ENCODE measurements at places on chromosomes 2 and 18. TPM values are rescaled to one million over a fixed set of nuclear protein-coding genes. Genes with fewer than 3 reads are reported as not detected.
A peak's percentile ranks its signal among the peaks of the same experiment; 100 is the strongest.

- DNase-seq: no peak
Measured at GRCh38 chr18:23225503-23225902, 90.2 kb downstream of the CABLES1 start.

DNA sequence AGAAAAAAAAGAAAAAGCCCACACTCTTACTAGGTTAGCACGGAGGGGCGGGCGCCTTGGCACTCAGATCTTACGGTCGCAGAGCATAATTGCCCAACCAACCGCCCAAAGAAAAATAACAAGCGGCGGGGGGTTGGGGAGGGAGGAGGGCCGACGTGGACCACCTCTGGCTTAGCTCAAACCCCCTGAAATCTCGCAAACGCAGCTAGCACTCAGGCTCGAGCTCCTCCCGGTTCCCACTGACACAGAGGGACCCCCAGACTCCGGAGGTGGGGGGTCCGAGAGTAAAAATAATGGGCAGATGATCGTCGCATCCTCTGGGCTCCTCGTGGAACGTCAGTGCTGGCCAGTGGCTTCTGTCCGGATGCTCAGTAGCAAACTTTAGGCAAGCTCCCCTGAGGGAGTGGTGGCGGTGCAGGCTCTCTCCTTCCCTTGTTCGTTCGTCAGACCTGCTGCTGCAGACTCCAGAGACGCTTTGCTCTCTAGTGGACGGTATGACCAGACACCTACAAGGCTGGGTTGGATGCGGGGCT lies 12.0 kb downstream of the CATIP start:
- DNase-seq: peak; percentile 68

DNA sequence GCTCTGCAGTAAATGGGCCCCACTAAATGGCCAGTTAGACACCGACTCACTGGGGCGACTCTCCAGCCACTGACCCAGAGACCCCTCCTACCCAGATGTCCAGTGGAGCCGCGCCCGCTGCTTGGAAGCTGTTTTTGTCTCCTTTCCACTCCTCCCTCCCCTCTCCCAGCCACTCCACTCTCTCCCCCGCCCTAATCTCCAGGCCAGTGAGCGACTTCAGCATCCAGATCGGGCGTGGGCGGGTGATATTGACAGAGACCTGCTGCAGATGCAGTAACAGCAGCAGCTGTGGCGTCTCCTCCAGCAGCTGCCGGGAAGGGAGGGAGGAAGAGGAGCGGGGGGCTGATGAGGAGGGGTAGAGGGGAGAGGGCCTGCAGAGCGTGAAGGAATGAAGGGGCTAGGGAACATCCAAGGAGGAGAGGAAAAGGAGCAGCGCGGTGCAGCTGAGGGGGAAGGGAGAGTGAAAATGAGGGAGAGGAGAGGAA lies at the start of gene SCN7A:
Gene SCN7A, minus strand, starts transcription at position 110 of the 485 bp plus-strand sequence. CDS start 16,553 bp downstream, outside the sequence.
- DNase-seq: peak; percentile 62

The DYSF gene
- total RNA-seq: 4.8 TPM

The EIF4E2 gene
- 108 TPM for total RNA-seq

The POTEJ gene
- not detected for total RNA-seq

The KYNU gene
- total RNA-seq: not detected

DNA sequence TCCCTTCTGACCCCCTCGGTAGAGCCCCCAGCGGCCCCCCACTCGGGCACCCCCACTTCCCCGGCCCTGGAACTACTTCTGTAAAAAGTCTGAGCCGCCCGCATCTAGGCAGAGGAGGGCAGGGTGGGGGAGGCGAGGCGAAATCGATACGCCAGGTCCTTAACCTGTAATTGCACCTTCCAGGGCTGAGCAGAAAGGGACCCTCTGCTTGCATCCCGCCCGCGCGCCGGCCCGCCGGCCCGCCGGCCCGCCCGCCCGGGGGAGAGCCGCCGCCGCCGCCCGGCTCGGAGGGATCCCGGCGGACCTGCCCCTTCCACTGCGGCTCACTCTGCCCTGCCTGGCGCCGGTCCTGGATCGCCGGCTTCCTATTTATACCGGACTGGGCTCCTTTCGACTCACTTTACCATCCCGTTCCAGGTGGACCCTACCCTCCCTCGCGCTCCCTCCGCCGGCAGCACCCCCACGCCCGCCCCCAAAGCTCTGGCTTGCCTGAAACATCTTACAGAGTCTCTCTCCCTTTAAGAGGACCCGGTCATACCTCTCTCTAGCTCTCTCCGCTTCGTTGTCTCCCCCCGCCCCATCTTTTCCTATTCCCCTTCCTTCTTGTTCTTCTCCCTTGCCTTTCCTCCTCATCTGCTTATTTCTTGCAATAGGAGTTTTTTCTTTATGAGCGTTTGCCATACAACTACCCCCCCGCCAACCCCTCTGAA lies 797 bp downstream of the KLHL14 start:
- DNase-seq: peak; percentile 50

The ACMSD gene
- total RNA-seq: not detected

The LYG2 gene
- total RNA-seq: not detected

DNA sequence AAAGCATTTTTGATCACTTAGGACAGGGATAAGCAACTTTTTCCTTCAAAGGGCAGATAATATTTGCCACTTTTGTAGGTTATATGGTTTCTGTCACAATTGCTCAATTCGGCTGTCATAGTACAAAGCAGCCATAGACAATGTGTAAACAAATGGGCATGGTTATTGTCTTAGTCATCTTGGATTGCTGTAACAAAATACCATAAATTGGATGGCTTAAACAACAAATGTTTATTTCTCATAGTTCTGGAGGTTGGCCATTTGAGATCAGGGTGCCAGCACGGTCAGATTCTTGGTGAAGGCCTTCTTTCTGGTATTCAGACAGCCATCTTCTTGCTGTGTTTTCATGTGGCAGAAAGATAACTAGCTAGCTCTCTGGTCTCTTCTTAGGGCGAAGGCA lies 91.2 kb downstream of the TAF4B start:
- no peak for DNase-seq

GRCh38 chr2:211259831-211260476 lies 703.6 kb downstream of the CPS1 start:
- DNase-seq: no peak

The GAREM2 gene
- 14.2 TPM for total RNA-seq

- DNase-seq: no peak
Measured at GRCh38 chr2:45681675-45682074, 30.2 kb downstream of the PRKCE start.

- DNase-seq: no peak
Measured at GRCh38 chr2:129006135-129006886, 687.6 kb upstream of the HS6ST1 start.

DNA sequence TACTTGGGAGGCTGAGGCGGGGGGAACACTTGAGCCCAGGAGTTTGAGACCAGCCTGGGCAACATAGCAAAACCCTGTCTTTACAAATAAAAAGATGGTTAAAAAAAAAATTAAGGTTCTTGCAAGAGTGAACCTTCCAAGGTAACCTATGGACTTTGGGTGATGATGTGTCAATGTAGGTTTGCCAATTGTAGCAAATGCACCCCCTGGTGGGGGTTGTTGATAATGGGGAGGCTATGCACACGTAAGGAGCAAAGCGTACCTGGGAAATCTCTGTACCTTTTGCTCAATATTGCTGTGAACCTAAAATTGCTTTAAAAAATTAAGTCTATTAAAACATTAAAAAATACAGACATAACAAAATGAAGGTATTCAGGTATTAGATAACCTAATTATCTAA lies 70.4 kb downstream of the CWC22 start:
- DNase-seq: peak; percentile 56

DNA sequence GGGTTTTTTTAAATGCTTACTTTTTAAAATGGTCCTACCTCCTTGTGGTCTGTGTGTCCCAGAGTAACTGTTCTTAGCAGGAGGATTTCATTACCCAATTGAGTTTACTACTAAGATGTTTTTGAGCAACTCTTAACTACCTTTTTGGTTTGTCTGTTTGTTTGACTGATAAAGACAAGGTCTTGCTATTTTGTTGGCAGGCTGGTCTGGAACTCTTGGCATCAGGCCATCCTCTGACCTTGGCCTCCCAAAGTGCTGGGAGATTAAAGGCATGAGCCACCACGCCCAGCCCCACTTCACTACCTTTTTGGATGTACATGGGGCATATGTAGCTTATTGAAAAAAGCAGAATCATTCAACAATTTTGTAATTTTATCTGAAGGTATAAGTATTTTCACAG lies 14.9 kb downstream of the MRPS9 start:
- no peak for DNase-seq

- no peak for DNase-seq
Measured at GRCh38 chr2:21041943-21042707, 1.7 kb downstream of the APOB start.

The CEBPZOS gene
- total RNA-seq: 1.5 TPM

The SERPINB3 gene
- 1.7 TPM for total RNA-seq

DNA sequence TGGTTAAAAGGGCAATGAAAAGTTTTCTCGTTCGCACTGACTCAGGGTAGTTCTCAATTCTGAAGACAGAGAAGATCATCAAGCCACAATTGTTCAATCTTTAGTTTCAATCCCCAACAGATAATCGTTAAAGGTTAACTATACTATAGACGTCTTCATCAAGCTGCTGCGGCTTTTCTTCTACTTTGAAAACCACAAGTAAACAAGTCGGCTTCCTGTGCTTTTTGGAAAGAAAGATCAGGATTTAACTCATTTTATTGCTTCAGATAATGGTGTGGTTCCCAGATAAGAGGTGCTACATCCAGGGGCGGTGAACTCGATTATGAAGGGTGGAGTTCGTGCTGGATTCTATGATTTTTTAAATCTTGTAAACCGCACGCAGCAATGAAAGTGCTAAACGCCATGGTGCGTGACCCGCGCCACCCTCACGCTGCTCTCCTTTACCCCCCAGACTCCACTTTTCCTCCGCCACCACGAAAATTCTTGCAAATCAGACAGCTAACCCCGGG lies 545 bp upstream of the CDCA7 start:
- DNase-seq: no peak

- no peak for DNase-seq
Measured at GRCh38 chr2:42328148-42328833, 32.7 kb downstream of the COX7A2L start.

- no peak for DNase-seq
Measured at GRCh38 chr2:204625135-204625534, 79.9 kb downstream of the PARD3B start.

DNA sequence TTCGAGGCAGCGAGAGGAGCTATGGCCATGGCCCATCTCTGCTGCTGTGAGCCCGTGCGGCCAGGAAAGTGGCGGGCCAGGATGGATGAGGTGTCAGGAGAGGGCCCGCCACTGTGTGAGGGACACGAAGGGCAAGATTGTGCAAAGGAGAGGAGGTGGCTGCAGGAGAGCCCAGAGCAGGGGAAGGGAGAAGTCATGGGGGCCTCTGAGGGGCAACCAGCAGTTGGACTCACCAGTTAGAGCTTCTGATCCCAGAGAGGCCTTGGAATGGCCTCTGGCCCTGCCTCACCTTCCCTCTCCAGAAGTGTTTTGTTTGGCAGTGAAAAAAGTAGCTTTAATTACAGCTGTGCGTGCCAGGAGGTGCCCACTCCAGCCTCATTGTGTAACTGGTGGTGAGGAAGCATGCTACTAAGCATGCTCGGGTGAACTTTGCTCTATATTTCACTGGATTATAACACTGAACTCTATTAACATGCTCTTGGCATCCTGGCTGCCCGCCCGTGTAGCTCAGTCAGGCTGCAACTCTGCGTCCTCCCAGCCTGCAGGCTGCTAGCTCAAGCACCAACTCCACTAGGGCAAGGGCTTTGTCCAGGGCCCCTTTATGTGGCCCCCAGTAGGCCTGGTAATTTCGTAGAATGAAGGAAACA lies 34.2 kb downstream of the IMPA2 start:
- DNase-seq: no peak

DNA sequence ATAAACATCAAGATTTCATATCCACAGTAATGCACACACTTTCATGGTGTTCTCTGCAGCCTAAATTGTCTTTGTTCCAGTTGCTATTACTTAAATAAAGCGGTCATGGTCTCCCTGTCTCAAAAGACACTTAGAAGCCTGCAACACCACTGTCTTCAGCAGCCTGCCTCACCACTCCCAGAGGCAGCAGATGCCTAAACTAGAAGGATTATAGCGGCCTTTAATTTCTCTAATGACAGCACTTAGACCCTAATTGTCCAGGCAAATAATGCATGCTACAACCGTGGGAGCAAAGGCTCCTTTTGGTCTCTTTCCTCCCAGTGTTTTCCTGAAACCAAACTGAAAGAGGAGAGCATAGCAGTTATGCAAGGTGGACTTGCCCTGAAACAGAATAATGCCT lies 248.8 kb upstream of the SLC39A10 start:
- DNase-seq: no peak

DNA sequence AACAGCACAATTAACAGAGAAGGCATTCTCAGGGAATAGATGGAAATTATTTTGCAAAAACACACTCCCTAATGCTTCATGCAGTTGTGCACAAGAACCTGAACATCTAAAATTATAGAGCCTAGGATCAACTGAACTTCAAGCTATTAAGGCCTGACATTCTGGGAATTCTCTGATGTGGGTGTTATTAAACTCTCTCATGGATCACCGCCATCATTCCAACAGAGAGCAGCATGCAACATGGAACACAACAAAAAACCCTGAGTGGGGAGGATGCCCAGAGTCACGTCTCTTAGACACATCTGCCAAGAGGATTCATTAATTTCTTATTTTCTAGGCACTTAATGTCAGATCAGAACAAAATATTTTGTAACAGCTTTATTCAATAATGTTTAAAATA lies 543.8 kb downstream of the ERBB4 start:
- no peak for DNase-seq

GRCh38 chr2:120904830-120905234 lies 169.2 kb downstream of the GLI2 start:
- DNase-seq: no peak

GRCh38 chr2:31234683-31235503 lies 941 bp downstream of the EHD3 start:
- peak; percentile 26 for DNase-seq

The SLC5A7 gene
- total RNA-seq: not detected

GRCh38 chr2:121090088-121090715 lies 194.8 kb downstream of the TFCP2L1 start:
- DNase-seq: no peak

DNA sequence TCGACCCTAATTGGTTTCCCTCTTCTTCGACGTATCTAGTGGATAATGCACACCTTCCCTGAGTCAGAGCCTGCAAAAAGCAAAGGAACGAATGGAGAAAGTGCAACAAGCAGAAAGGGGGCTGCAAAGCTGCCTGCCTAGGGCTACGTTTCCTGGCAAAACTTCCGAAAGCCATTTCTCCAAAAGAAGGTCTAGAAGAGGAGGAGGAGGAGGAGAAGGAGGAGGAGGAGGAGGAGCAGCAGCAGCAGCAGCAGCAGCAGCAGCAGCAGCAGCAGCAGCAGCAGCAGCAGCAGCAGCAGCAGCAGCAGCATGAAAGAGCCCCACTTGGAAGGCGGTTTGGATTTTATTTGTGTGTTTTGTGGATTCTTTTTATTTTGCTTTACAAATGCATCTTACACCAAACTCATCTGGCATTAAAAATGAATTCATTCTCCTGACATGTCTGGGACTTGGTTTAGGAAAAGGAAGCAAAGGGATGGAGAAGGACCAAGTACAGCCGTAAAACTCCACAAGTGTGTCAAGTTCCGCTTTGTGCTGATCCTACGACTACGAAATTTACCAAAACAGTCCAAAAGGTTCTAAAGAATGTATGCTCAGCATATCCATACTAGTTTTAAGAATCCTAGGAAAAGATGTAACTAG lies 2.0 kb downstream of the TCF4 start:
- DNase-seq: peak; percentile 32

- DNase-seq: no peak
Measured at GRCh38 chr18:5142859-5143258, 54.2 kb downstream of the AKAIN1 start.

All from H9 (cell line).